ENCODE measurements at places on chromosomes 5 and 9.
A peak's percentile ranks its signal among the peaks of the same experiment; 100 is the strongest.

- DNase-seq, result no peak
Observed at GRCh38 chr5:1413611-1414241, 31.5 kb downstream of the SLC6A3 start.

- peak; percentile 72 for DNase-seq
Observed at GRCh38 chr9:81529556-81530193, 159.7 kb downstream of the TLE1 start.

GRCh38 chr5:151183456-151184245 is 26.1 kb upstream of the ANXA6 start:
- DNase-seq, result no peak

GRCh38 chr5:158701406-158702177 is 398.1 kb downstream of the EBF1 start:
- DNase-seq, result no peak

DNA sequence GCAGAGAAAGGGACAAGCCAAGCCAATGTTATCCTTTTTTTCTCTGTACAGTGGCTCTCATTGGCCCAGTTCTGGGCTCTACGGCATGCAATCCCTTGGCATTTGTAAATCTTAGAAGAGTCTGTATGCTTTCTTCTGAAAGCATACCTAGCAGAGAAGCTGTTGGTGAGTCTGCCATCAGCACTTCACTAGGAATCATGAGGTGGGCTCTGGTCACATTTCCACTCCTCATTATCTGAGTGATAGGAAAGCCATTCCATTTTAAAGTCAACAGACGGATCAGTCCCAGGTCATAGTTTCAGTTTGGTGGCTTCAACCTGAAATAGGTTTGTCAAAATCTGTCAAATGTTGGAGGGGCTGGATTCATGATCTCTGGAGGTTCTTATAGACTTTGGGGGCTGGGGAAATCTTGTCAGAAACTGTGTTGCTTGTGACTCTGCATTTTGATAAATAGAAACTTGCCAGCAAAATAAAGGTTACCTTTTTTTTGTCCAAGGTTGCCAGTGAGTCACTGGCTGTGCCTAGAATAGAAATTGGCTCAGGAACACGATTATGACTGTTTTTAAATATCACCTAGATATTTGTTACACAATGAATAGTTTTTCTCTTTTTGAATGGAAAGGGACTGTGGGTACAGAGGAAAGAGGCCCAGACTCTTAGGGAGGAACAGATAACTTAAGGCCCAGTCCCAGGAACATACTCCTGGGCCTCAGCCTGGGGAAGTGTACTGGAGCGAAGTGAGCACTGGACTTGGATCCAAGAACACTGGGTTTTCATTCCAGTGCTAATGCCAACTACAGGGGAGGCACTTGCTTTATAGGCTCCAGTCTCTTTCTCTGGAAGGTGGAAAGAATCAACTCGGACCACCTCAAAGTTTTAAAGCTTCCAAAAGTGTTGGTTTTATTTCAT is 183.1 kb downstream of the NMUR2 start:
- DNase-seq, result no peak

DNA sequence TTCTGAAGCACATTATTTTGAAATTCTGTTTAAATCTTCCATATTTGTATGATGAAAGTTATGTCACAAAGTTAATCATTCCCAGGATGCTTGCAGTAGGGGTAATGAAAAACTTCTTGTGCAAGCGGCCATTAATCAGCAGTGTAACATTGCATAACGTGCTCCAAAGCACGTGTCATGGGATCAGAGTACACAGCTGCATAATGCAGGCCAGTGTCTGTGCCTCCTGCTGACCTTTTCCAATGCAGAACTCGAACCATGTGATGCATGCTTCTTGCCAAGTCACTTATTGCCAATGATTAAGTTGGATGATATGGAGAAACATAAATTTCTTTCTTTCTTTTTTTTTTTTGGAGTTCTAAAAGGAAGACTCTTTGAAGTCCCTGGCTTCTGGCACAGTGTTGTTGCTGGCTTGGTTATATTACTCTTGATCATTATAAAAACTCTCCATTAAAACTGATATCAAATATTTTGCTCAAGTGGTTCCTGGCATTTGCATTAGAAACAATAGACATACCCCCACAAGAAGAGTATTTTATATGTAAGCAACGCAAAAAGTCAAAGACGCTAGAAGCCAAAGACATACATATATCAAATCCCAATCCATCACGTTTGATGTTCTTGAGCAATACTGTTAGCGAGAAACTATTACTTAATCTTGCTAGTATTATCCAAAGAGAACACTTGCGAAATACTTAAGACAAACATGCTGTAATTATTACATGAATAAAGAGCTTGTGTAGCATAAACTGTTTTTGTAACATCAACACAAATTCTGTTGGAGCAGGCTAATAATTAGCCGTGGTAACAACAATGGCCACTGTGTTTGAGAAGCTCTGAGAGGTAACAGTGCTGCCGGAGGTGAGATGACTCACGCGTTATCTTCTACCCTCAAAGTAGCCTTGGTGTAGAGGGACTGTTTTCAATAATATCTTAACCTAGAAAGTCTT is 164.2 kb downstream of the AUH start:
- peak; percentile 98 for DNase-seq

DNA sequence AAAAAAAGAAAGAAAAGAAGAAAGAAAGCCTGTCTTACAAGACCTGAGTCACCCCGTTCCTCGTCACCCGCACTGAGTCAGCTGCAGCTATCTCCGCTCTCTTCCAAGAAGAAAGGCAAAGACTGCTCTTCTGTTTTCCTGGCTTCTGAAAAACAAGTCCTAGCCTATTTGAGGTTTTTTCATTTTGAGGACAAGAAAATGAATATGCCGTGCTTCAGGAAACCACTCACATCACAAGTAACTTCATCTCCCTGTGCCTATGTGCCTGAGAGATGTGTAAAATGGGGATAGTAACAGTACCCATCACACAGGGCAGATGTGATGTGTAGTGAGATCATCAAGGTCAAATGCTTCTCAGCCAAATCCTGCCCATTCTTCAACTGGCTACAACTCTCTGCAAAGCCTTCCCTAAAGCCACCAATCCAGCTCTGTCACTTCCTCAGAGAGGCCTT is 78.4 kb downstream of the GLDC start:
- DNase-seq, result peak; percentile 57

- no peak for DNase-seq
Observed at GRCh38 chr9:70902171-70902570, 219.2 kb downstream of the TRPM3 start.

- no peak for DNase-seq
Observed at GRCh38 chr9:81814794-81815464, 113.3 kb upstream of the SPATA31D4 start.

DNA sequence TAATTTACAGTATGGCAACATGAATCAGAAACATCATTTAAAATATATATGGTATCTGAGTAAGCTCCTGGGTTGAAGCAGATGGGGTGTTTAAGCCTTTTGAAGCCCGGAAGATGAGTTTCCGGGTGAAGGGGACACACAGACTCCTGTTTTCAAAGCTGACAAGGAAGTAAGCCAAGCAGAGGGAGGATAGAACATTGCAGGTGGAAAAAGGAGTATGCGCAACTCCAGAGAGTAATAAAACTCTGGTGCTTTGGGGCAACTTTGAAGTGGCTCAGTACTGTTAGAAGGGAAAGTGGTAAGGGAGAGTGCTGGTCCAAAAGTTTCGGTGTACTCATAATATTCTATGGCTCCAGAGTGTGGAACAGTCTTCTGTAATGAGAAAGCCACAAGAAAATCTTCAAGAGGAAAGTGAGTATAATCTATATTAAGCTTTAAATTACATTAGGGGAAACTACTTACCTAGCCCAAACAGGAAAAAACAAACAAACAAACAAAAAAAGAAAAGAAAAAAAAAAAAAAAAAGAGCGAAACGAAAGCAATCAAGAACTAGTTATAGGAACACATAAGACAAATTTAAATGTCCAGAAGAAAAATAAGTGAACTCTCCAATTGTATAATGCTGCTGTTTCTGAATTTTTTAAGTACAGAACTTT is 2.3 kb upstream of the ST8SIA4 start:
- no peak for DNase-seq

DNA sequence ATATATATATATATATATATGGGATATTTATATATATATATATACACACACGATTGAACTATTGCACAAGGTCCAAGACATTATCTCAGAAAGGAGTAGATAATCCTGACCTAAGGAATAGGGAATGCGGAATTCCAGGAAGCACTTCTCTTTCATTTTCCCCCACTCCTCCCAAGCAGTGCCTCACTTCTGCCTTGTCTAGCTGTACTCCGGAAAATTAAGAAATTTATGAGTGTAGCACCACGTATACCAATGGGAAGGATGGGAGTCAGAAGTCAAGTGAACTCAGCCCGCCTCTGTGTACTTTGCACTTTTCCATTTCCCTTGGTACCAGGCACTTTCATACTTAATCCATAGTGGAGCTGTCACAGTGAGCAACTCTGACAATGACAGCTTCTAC is 10.9 kb downstream of the SLC36A1 start:
- DNase-seq, result no peak

DNA sequence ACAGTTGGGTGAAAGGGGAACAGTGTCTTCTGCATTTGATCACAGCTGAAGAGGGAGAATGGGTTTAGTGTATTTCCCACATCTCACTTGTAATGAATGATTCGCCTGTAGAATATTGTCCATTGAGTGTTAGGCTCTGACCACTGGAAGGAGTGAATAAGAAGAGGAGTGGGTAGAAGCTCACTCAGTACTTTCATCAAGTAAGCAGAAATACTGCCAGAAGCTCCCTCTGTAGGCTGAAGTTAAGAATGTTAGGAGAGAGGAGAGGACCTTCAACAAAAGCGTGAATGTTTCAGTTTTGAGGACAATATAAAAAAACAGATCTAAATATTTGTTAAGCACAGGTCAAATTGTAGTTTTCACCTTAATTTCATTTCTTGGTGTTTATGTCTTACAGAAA is 27.5 kb downstream of the FSD1L start:
- peak; percentile 51 for DNase-seq
